Effector memory CD4-positive, alpha-beta T cell (primary cell): ENCODE measurements at places on chromosomes 4 and X.

GRCh38 chrX:130916636-130917422, 13.8 kb upstream of the ENOX2 start:
- DNase-seq = no peak

DNA sequence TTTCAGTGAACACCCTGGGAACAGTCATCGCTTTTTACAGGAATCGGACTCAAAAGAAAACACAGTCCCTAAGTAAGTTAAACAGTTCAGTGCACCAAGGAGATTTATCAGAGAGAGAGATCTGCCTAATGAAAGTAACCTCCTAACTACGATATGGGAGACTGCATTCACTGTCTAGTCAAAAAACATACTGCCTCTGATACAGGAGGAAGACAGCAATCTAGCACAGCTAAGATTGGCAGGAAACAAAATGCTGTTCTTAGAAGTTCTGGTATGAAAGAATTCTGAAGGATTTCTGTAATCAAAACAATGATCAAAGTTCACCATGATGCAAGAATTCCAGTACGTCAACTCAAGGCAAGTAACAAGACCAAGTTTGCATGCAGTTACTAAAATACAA, 92.8 kb downstream of the MAML3 start:
- DNase-seq = no peak

GRCh38 chrX:77786365-77786680, 307 bp upstream of the ATRX start:
- no peak for DNase-seq

GRCh38 chr4:167622481-167623240, 388.4 kb upstream of the SPOCK3 start:
- no peak for DNase-seq

DNA sequence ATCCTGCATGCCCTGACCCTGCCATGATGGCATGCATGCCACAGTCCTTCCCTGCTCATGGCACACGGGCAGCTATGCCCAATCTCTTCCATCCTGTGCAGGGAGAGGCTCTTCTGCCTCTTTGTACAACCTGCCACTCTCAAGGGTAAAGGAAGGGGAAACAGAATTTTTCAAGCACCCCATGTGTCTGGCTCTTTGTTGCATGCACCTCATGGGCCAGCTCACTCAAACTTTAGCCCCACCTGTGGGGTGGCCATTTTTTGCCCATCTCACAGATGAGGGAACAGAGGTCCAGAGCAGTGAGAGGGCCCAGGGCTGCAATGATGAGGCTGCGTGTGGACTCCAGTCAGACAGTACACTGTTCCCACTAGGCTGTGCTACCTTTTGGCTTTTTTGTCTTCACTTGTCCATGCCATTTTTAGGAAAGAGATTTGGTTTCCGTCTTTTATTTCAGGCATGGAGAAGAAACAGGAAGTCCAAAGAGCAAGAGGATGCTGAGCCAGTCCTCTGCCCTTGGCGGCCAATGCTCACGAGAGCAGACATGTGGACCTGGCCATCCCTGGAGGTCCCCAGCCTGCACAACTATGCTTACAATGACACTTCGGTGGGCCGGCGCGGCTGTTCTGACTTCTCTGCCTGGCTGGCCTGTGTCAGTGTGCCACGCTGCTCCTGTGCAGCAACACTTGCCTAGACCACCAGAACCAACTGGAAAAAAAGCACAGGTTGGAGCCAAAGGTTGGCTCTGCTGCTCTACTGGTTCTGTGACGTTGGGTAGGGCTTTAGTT, 45.6 kb downstream of the NSG1 start:
- no peak for DNase-seq

DNA sequence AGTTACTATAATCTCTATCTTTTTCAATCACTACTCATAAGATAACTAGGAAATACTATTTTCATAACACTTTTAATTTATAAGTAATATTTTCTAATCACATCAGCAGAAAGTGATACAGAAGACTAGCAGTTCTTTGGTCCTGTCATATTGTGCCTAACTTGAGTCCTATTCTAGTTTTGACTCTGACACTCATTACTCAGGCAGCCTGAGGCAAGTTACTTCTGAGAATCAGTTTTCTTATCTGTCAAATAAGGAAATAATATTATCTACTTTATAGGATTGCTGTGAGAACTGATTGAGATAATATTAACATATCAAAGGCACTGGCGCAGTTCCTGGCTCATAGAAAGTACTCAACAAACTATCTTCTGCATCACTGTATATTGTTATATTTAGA, 17.8 kb downstream of the PITX2 start:
- no peak for DNase-seq

GRCh38 chr4:183081116-183081469, 18.0 kb upstream of the WWC2 start:
- DNase-seq = no peak

- DNase-seq = no peak
Observed at GRCh38 chrX:68695206-68695845, 47.9 kb downstream of the STARD8 start.

DNA sequence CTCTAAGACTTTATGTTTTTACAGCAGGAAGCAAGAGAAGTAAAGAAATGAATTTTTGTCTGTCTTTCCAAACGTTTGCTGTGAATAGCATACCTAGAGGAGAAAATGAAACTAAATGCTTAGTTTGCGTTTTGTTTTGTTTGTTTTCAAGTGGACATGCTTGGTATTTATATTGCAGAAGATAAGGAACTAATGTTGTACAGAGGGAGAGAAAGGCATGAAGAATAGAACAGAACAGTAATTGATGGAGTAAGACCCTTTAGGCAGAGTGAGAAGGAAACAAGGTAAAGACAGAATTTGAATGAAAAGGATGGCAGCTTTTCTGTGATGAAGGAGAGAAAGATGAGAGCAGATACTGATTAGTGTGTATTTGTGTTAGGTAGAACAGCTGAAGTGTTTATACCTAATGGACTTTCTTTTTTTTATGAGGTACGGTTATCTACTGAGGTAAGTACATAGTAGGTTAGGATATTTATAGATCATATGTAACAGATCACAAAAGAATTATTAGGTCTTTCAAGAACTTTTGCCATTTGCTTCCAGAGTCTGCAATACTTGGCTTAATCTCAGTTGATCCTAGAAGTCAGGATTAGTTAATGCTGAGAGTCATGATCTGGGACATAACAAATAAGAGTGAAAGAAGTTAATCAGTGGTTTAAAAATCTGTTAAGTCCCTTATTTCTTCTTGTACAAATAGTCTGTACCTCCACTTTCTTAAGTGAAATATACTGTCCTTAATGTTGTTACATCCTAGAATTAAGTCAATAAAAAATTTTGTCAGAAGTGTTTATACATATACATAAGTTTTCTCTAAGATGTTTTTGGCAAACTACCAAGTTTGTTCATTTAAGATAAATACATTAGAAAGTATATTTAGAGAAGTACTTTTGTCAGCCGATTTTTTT, 36.8 kb downstream of the FABP2 start:
- no peak for DNase-seq

DNA sequence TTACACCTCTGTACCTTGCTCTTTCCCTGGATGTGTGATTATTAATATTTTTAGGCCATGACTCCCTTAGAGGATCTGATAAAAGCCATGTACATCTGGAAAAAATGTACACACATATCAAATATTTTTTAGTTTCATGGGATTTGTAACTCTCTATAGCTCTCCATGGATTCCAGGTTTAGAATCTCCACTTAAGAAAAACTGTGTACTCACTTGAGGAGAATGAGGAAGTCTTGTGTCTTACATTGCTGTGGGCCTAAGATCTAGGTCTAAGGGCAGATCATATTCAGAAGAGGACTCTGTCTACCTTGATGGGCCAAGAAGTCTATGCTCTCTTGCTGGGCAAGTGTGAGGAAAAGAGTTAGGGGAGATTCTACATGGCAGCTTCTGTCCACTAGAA, 98.0 kb downstream of the RRAGB start:
- DNase-seq = no peak

DNA sequence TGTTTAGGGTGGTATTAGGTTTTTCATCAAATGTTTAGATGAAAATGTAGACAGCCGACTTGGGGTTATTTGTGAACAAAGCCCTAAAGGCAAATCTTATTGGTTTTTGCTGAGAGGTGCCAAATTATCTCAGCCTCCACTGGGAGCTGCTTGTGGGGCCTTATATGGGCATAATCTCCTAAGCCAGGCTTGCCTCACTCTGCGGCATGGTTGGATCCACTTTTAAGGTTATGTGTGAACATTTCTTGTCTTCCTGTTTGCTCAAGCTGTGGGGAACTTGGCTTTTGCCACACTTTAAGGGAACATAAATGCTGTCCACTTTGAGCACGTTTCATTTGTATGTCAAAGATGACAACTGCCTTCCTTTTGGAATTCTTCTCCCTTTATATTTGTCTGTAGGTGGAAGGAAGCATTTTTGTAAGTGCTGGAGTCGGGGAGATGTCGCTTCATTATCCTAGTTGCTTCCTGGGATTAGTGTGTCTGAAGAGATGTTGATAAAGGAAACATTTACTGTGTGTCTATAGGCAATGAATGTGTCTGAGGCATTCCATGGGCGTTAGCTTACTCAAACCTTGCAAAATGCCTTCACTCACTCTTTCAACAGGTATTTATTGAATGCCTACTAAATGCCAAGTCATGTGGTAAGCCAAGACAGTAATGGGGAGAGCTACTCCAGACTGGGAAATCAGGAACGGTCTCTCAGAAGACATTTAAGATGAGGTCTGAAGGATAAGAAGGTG, 78.3 kb downstream of the SLC9A6 start:
- no peak for DNase-seq

DNA sequence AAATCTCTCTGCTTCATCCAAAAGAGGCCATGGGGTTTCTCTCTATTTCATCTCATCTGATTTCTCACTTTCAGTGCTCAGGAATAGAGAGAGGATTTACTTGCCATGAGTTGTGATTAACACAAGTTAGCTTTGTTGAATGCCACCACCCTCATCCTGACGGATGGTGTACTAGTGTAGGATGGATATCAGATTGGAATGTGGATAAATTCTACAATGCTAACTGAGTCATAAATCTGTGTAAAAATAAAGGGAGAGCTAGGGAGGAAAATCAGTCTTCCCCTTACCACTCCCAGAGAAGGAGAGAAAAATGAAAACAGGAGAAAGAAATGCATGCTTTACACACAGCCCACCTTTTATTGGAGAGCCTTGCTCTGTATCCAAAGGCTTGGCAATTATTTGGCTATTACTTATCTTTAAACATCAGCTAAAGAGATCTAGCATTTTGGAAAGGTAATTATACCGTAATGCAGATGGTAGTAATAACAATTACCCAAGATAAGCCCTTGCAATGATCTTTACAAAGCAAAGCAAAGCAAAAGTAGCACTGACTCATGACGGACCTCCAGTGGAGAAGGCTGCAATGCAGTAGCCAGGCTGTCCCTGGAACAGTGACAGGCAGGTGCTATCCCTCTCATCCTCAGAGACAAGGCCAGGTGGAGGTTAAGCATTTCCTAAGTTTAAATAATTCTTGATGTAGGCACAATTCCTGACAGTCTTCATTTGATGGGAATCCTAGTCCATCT, 306.3 kb upstream of the PPARGC1A start:
- DNase-seq = no peak

DNA sequence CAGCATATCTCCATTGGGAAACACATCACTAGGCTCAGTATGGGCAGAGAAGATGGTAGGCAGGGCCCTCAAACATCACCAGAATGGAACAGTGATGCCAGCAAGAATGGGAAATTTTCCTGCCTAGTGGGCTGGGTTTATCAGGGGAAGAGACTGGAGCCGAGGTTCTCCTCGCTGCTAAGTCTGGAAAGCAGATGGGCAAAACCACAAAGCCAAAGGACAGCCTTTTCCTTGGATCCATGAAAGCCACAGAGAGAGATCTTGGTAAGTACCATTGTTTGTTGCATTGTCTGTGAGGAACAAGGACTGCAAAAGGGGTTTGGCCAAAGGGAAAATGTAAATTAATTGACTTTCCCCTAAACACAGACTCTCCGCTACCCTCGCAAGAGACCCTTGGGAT, 80.1 kb downstream of the ATG4A start:
- no peak for DNase-seq

GRCh38 chr4:113444386-113444785, 317.2 kb downstream of the CAMK2D start:
- no peak for DNase-seq

DNA sequence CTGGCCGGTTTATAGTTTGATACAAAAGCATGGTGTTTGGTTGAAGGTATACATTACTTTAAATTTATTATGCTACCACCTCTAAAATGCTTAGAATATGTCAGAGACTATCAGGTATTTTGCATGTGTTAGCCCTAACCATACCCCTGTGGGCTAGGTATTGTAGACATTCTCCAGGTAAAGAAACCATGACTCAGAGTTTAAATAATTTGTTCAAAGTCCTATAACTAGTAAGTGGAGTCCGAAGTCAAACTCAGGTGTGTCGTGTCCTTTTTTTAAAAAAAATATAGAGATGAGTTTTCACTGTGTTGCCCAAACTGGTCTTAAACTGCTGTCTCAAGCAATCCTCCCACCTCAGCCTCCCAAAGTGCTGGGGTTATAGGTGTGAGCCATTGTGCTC, 12.4 kb downstream of the LAP3 start:
- no peak for DNase-seq

DNA sequence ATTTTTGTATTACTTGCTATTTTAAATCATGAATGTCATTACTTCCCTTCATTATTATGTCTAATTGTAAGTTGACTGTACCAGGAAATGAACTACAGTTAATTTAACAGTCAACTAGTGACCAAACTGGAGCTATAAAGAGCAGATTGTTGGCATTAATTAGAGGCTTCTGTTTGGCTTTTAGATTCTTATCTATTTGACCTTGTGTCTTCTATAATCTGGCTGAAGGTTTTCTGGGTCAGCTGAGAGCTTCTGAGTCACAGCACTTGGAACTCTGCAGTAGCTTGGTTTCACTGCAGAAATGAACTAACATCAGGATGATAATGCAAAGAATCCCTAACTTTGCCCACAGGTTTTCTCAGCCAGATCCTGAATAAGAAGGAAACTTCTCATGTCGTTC, 169.2 kb upstream of the LEF1 start:
- DNase-seq = no peak

DNA sequence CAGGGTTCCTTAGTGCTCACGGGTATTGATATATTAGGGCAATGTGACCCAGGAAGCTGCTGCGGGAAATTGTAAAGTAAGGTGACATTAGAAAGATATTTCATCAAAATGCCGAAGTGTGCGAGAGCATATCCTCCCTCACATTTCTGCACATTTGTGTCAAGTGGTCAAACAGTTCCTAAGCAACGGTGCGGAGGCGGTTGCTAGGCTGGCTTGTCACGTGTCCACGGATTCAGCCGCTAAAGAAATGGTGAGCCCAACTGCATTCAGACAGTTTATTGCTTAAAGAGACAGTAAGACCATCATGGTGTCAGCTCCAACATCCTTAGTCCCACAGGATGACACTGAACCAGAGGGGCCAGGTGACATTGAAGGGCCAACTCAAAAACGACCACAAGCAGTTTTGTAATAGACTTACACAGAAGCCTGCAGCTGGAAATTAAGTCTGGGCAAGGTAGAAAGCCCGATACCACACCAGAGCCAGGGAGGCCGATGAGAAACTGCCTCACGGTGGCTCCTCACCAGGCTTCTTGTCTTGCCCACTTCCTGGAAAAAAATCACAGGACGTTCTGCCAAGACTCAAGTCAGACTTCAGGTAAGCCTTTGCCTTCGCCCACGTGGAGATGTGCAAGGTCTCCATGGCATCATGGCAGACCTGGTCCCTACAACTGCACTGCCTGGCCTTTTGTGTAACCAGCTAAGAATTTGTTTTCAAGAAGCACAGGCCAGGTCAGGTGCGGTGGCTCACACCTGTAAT, 50.4 kb downstream of the USP11 start:
- DNase-seq = no peak

- no peak for DNase-seq
Observed at GRCh38 chrX:10571260-10571659, 49.1 kb downstream of the MID1 start.
